ENCODE measurements at places on chromosomes 16 and 17. TPM values are rescaled to one million over a fixed set of nuclear protein-coding genes. Genes with fewer than 3 reads are reported as not detected.
A peak's percentile ranks its signal among the peaks of the same experiment; 100 is the strongest.

DNA sequence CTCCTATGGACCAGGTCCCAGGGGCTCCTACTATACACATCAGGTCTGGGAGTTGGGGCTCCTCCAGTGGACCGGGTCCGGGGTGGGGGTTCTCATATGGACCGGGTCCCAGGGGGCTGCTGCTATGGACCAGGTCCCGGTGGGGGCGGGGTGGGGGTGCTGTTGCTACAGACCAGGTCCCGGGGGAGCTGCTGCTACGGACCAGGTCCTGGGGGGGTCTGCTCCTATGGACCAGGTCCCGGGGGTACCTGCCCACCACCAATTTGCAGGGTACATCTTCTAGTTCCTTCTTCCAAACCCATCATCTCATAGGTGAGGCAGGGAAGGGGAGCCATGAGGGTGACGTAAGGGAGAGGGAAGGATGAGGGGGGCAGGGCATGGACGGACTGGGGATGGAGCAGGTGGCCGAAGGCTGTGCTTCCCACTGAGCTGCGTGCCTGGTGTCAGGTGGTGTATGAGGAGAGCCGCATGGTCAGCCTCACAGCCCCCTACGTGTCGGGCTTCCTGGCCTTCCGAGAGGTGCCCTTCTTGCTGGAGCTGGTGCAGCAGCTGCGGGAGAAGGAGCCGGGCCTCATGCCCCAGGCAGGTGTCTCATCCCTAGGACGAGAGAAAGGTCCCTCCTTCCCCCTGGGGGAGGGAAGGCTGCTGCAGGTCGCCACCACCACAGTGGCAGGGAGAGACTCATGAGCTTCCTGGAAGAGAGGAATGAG lies 6.6 kb downstream of the ENDOV start:
- H3K4me3 ChIP-seq: no peak overlapping the region
- DNase-seq: no peak
- no peak overlapping the region for H3K27ac ChIP-seq

GRCh38 chr17:28339431-28339830 lies 3.9 kb downstream of the TNFAIP1 start:
- H3K36me3 ChIP-seq: peaks cover 7% of the 10 kb centered on the region
- no peak overlapping the region for H3K27ac ChIP-seq
- H3K4me3 ChIP-seq: no peak overlapping the region
- H3K4me1 ChIP-seq: peaks cover 19% of the 10 kb centered on the region

GRCh38 chr16:81185416-81185815 lies 53.1 kb upstream of the BCO1 start:
- H3K27me3 ChIP-seq: peaks cover 6% of the 10 kb centered on the region
- no peak for DNase-seq
- H3K4me3 ChIP-seq: no peak overlapping the region
- no peaks in the 10 kb centered on the region for H3K36me3 ChIP-seq

DNA sequence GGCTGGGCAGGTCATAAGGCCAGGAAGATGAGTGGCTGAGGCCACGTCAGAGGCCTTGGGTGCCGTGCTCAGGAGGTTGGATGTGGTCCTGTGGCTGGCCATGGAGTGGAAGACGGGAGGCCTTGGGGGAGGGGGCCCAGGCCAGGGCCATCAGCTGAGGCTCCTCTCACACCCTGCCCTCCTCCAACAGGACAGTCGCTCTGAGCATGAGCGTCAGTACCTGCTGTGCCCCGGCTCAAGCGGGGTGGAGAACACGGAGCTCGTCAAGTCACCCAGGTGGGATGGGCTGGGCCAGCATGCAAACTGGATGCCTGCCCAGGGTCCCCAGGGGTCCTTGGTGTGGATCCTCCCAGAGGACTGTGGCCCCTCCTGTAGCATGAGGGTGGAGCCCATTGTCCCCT lies 19.2 kb downstream of the POLR3E start:
- H3K4me3 ChIP-seq: no peak overlapping the region
- H3K27ac ChIP-seq: no peak overlapping the region
- peaks cover 3% of the 10 kb centered on the region for H3K4me1 ChIP-seq

Gene KRTAP3-2
- total RNA-seq: not detected

Gene NOTUM
- 0.25 TPM for total RNA-seq

DNA sequence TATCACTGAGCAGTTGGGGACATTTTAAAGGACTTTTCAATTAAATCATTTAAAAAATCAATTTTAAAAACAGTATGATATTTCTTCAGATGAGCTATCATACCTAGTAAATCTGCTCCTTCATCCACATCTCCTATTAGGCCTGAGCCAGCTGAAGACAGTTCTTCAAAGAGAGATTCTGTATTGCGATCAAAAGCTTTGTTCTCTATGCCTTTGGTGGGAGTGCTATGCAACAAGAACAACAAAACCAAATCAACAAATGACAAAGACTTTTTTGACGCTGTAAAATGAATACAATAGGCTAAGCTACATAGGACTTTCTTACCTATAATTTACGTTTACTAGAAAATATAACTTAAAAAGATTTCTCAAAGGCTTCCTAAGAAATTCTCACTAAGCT lies 106.5 kb downstream of the SPAG9 start:
- no peak overlapping the region for H3K4me3 ChIP-seq
- H3K36me3 ChIP-seq: peaks cover 10% of the 10 kb centered on the region
- no peaks in the 10 kb centered on the region for H3K27me3 ChIP-seq
- no peak for DNase-seq

Gene KPNB1
- 335 TPM for total RNA-seq

DNA sequence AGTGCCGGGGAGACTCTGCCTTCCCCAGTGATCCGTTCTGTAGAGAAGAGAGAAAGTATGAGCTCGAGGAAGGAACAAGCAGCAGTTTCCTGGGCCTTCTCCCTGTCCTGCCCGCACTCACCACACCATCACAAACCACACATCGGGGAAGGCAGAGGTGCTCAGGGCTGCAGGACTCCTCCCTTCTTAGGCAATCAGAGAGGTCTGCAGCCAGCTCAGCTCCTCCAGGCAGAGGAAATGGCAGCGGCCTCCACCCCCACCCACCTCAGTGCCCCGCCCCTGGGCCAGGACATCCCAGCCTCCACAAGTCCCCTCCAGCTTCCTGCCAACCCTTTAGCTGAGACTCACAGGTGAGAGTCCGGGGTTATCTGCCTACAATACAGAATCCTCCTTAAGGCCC lies 2.0 kb downstream of the ZNF319 start:
- H3K4me1 ChIP-seq: peaks cover 45% of the 10 kb centered on the region
- peak overlapping the region; percentile 88 for H3K27ac ChIP-seq
- peak overlapping the region; percentile 84 for H3K4me3 ChIP-seq
- H3K27me3 ChIP-seq: no peaks in the 10 kb centered on the region

DNA sequence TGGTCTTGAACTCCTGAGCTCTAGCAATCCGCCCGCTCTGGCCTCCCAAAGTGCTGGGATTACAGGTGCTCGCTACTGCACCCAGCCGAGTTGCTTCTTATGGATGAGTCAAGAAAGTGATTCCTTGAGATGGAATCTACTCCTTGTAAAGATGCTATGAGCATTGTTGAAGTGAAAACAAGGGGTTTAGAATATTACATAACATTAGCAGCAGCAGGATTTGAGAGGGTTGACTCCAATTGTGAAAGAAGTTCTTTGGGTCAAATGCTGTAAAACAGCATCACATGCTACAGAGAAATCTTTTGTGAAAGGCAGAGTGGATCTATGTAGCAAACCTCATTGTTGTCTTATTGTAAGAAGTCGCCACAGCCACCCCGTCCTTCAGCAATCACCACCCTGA lies 72.7 kb downstream of the NT5M start:
- no peaks in the 10 kb centered on the region for H3K36me3 ChIP-seq
- peaks cover 16% of the 10 kb centered on the region for H3K27me3 ChIP-seq
- no peak overlapping the region for H3K4me3 ChIP-seq
- DNase-seq: no peak
- H3K4me1 ChIP-seq: no peaks in the 10 kb centered on the region
- no peak overlapping the region for H3K27ac ChIP-seq

- H3K27ac ChIP-seq: no peak overlapping the region
- no peaks in the 10 kb centered on the region for H3K27me3 ChIP-seq
- no peak overlapping the region for H3K4me3 ChIP-seq
- peaks cover 39% of the 10 kb centered on the region for H3K4me1 ChIP-seq
- peaks cover 35% of the 10 kb centered on the region for H3K36me3 ChIP-seq
Observed at GRCh38 chr16:69440250-69440649, 15.8 kb downstream of the CYB5B start.

DNA sequence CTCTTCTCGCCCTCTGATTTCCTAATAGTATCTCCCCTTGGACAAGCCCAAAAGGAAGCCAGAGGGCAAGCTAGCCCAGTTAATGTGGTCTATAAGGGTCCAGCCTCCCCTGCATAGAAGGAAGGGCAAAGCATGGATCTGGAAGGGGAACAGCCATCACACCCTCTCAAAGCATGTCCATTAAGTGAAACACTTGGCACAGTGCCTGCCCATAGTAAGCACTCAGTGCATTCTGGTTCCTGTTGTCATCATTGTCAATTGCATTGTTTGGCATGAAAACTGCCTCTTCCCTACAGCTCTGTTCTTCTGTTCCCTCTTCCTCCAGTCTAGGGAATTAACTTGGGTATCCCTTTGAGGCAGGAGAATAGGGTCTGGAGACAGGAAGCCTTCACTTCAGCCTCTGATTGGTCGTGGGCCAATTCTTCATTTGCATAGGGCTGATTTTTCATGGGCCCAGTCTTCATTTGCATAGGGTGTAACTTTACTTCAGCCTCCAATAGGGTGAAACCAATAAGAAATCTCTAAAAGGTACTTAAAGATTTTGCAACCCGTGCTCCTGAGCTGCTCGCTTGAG lies 81.4 kb downstream of the C17orf67 start:
- H3K27me3 ChIP-seq: peaks cover 2% of the 10 kb centered on the region
- H3K4me3 ChIP-seq: no peak overlapping the region
- H3K27ac ChIP-seq: no peak overlapping the region

Gene TEKT5
- not detected for total RNA-seq

- H3K4me3 ChIP-seq: no peak overlapping the region
- peaks cover 2% of the 10 kb centered on the region for H3K27me3 ChIP-seq
- no peaks in the 10 kb centered on the region for H3K36me3 ChIP-seq
- H3K4me1 ChIP-seq: no peaks in the 10 kb centered on the region
- DNase-seq: no peak
Observed at GRCh38 chr16:86528061-86528929, 18.0 kb downstream of the FOXF1 start.

- no peak for DNase-seq
- H3K4me3 ChIP-seq: no peak overlapping the region
- H3K36me3 ChIP-seq: no peaks in the 10 kb centered on the region
- no peaks in the 10 kb centered on the region for H3K4me1 ChIP-seq
Observed at GRCh38 chr17:15422392-15422965, 44.9 kb downstream of the CDRT4 start.

GRCh38 chr17:50539762-50540559 lies 7.0 kb upstream of the SPATA20 start:
- H3K4me3 ChIP-seq: no peak overlapping the region
- H3K27me3 ChIP-seq: peaks cover 16% of the 10 kb centered on the region
- H3K4me1 ChIP-seq: peaks cover 13% of the 10 kb centered on the region
- no peak for DNase-seq

- DNase-seq: no peak
- H3K4me1 ChIP-seq: no peaks in the 10 kb centered on the region
- peaks cover 16% of the 10 kb centered on the region for H3K27me3 ChIP-seq
- no peaks in the 10 kb centered on the region for H3K36me3 ChIP-seq
- H3K27ac ChIP-seq: no peak overlapping the region
Observed at GRCh38 chr17:57210972-57211411, 45.3 kb upstream of the MSI2 start.

- no peak for DNase-seq
- peak overlapping the region; percentile 35 for H3K27ac ChIP-seq
- H3K36me3 ChIP-seq: peaks cover 22% of the 10 kb centered on the region
- no peaks in the 10 kb centered on the region for H3K27me3 ChIP-seq
- H3K4me3 ChIP-seq: peak overlapping the region; percentile 31
- peaks cover 31% of the 10 kb centered on the region for H3K4me1 ChIP-seq
Observed at GRCh38 chr17:59160157-59161025, 4.8 kb downstream of the PRR11 start.

Gene CDK3
- 8.2 TPM for total RNA-seq

GRCh38 chr17:46722662-46723285 lies 95.7 kb downstream of the WNT3 start:
- DNase-seq: no peak
- H3K36me3 ChIP-seq: peaks cover 4% of the 10 kb centered on the region
- H3K4me1 ChIP-seq: no peaks in the 10 kb centered on the region
- H3K4me3 ChIP-seq: no peak overlapping the region

DNA sequence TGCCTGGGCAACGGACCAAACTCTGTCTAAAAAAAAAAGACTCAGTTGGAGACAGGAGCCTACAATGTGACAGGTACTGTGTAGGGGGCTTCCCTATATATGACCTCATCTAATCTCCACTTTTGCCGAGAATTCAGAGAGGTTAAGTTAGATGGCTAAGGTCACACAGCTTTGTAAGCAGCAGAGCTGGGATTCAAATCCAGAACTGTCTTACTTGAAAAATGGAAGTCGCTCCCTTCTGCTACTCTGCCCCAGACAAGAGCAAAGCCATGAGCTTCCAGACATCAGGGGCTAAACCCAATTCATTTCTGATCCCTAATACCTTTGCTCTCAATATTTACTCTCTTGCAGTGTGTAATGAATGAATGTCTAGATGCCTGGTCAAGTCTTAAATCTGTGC lies 41.5 kb upstream of the ABCC12 start:
- no peak overlapping the region for H3K4me3 ChIP-seq
- H3K27me3 ChIP-seq: peaks cover 7% of the 10 kb centered on the region
- DNase-seq: no peak

DNA sequence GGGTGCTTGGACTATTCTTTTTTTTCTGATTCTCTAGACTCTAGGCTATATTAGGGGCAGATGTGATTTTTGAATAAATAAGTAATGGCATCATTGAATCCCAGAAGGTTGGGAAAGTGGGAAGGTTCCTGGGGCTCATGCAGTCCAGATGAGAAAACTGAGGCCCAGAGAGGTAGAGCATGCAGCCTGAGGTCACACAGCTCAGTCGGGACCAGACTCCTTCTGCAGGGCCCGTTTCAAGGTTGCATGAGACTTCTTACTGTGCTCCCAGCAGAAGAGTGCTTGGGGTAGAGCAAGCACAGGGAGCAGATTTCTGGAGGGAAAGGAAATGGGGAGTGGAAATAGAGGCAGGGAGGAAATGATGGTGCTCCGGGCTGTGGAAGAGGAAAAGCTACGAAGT lies 59.8 kb downstream of the MGAT5B start:
- H3K4me3 ChIP-seq: no peak overlapping the region
- no peaks in the 10 kb centered on the region for H3K36me3 ChIP-seq
- DNase-seq: no peak
- H3K27ac ChIP-seq: no peak overlapping the region
- no peaks in the 10 kb centered on the region for H3K27me3 ChIP-seq
- no peaks in the 10 kb centered on the region for H3K4me1 ChIP-seq

GRCh38 chr17:79168486-79169055 lies 93.9 kb downstream of the ENGASE start:
- no peak overlapping the region for H3K27ac ChIP-seq
- DNase-seq: no peak
- H3K36me3 ChIP-seq: no peaks in the 10 kb centered on the region
- H3K27me3 ChIP-seq: no peaks in the 10 kb centered on the region
- no peak overlapping the region for H3K4me3 ChIP-seq
